Calu3 (cell line): ENCODE measurements at places on chromosomes 12 and 14. TPM values are rescaled to one million over a fixed set of nuclear protein-coding genes. Genes with fewer than 3 reads are reported as not detected.
A peak's percentile ranks its signal among the peaks of the same experiment; 100 is the strongest.

Gene NFE2
- total RNA-seq: 0.80 and 1.8 TPM in 2 replicates

GRCh38 chr14:92425101-92425500 lies 88.5 kb upstream of the RIN3 start:
- no peak for DNase-seq

- DNase-seq: no peak
Measured at GRCh38 chr12:55718624-55719275, 1.4 kb upstream of the RDH5 start.

- DNase-seq: no peak
Measured at GRCh38 chr14:31106768-31107167, 80.6 kb upstream of the STRN3 start.

GRCh38 chr14:70660967-70661893 lies 19.5 kb downstream of the TTC9 start:
- DNase-seq: peak; percentile 16

DNA sequence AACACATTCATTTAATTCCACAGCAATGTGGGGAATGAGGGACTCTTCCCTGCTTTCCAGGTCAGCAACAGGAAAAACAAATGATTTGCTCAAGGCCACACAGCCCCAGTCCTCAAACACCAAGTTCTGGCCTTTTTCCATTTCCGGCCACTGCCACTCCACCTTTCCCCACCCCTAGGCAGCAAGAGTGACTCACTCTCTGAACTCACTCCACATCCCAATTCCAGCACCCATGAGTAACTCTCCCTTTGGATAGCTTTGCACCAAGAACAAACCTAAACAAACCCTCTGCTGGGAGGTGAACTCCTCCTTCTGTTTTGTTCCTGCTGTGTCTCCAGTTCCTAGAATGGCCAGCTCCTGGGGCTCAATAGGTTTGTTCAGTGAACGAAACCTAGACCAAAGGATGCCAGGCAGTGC lies 30.4 kb upstream of the PLEKHG6 start:
- peak; percentile 72 for DNase-seq
